Liver (tissue), 10 donors: ENCODE measurements at places on chromosomes 7 and 10. TPM values are rescaled to one million over a fixed set of nuclear protein-coding genes. Genes with fewer than 3 reads are reported as not detected.

Gene MNX1
- 0.08 TPM for polyA plus RNA-seq

Gene LIPM
- not detected for polyA plus RNA-seq

Gene ADIRF
- polyA plus RNA-seq: 54.5 TPM

GRCh38 chr7:130850956-130851355 lies 116.9 kb upstream of the KLF14 start:
- no peaks in the 10 kb centered on the region for H3K4me1 ChIP-seq
- peaks cover 3% of the 10 kb centered on the region for H3K36me3 ChIP-seq
- no peak overlapping the region for H3K4me3 ChIP-seq

GRCh38 chr7:120462991-120463390 lies 190.0 kb downstream of the KCND2 start:
- no peaks in the 10 kb centered on the region for H3K4me1 ChIP-seq
- H3K27ac ChIP-seq: no peak overlapping the region
- no peaks in the 10 kb centered on the region for H3K27me3 ChIP-seq
- no peaks in the 10 kb centered on the region for H3K36me3 ChIP-seq
- DNase-seq: no peak

- no peaks in the 10 kb centered on the region for H3K27me3 ChIP-seq
- DNase-seq: no peak
- H3K4me1 ChIP-seq: no peaks in the 10 kb centered on the region
- H3K27ac ChIP-seq: no peak overlapping the region
Measured at GRCh38 chr10:30639946-30640786, 10.6 kb upstream of the LYZL2 start.

DNA sequence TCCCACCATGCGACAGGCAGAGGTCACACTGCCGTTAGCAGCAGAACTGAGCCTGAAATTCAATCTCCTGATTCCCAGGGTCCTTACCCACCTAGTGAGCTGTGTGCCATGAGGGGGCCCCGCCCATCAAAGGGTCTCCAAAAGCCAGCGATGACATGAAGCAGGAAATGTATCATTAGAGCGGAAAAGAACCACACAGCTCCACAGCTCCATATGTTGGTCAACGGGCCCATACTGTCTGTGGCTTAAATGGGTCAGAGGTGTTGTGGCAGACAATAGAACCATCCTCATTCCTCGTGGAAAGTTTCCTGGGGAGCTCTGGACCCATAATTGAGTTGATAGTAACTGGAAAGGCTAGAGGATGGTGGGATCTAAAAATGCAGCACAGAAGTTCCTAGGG lies 68.1 kb upstream of the PODXL start:
- no peaks in the 10 kb centered on the region for H3K27me3 ChIP-seq
- H3K36me3 ChIP-seq: no peaks in the 10 kb centered on the region
- no peak for DNase-seq

- no peaks in the 10 kb centered on the region for H3K4me1 ChIP-seq
- H3K27me3 ChIP-seq: no peaks in the 10 kb centered on the region
- H3K4me3 ChIP-seq: no peak overlapping the region
- no peaks in the 10 kb centered on the region for H3K36me3 ChIP-seq
- no peak overlapping the region for H3K27ac ChIP-seq
- DNase-seq: peak; percentile 49
Measured at GRCh38 chr10:14971867-14972448, 12.8 kb downstream of the MEIG1 start.

- no peaks in the 10 kb centered on the region for H3K36me3 ChIP-seq
- H3K4me3 ChIP-seq: no peak overlapping the region
- no peaks in the 10 kb centered on the region for H3K27me3 ChIP-seq
- no peak overlapping the region for H3K27ac ChIP-seq
Measured at GRCh38 chr7:117946151-117946633, 73.0 kb upstream of the CTTNBP2 start.

- H3K4me1 ChIP-seq: no peaks in the 10 kb centered on the region
- DNase-seq: no peak
- H3K36me3 ChIP-seq: no peaks in the 10 kb centered on the region
- no peak overlapping the region for H3K27ac ChIP-seq
- H3K27me3 ChIP-seq: no peaks in the 10 kb centered on the region
- H3K4me3 ChIP-seq: no peak overlapping the region
Measured at GRCh38 chr10:114479307-114479706, 75.0 kb upstream of the AFAP1L2 start.

DNA sequence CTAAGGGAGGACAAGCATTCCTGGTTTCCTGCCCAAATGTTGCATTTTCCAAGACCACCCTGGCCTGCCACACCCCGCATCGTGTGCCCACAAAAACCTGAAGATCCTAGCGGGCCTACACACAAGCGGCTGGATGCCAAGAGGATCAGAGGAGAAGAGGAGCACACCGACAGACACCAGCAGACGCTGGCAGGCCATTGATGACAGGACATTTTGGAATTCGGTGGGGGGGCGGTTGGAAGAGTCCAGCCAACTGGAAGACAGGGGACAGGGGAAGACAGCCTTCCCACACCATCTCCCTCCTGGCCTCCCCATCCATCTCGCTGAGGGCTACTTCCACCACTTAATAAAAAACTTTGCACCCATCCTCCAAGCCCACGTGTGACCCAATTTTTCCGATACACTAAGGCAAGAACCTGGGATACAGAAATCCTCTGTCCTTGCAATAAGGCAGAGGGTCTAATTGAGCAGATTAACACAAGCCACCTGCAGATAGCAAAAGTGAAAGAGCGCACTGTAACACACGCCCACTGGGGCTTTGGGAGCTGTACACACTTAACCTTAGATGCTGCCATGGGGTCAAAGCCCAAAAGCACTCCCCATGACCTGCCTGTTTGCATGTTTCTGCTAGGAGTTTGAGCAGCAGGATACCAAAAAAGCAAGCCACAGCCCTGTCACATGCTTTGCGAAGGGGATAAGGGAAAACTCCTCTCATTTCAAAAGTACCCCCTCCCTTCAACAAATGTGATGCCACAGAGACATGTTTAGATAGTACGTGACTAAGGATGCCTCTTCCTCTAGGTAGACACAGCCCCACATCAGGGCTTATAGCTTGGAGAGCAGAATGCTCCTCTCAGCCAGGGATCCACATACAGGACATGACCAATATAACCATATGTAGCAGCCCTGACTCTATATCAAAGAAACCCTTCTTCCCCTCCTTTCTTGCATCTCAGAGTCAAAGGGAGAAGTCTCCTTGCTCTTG lies 13.4 kb upstream of the SMNDC1 start:
- no peaks in the 10 kb centered on the region for H3K4me1 ChIP-seq
- no peak overlapping the region for H3K27ac ChIP-seq
- no peak overlapping the region for H3K4me3 ChIP-seq
